ENCODE measurements at places on chromosomes 6 and 20.

- DNase-seq: peak; percentile 86
Measured at GRCh38 chr6:3926150-3926482, 76.9 kb downstream of the FAM50B start.

GRCh38 chr20:62370807-62371587, 3.9 kb upstream of the LAMA5 start:
- no peak for DNase-seq

GRCh38 chr20:4060856-4061695, 45.7 kb upstream of the RNF24 start:
- no peak for DNase-seq

GRCh38 chr6:148192310-148192709, 150.3 kb upstream of the SASH1 start:
- DNase-seq: peak; percentile 93

GRCh38 chr20:2671977-2672376, 8.0 kb upstream of the IDH3B start:
- no peak for DNase-seq

GRCh38 chr6:18240230-18240629, 24.1 kb downstream of the DEK start:
- no peak for DNase-seq

DNA sequence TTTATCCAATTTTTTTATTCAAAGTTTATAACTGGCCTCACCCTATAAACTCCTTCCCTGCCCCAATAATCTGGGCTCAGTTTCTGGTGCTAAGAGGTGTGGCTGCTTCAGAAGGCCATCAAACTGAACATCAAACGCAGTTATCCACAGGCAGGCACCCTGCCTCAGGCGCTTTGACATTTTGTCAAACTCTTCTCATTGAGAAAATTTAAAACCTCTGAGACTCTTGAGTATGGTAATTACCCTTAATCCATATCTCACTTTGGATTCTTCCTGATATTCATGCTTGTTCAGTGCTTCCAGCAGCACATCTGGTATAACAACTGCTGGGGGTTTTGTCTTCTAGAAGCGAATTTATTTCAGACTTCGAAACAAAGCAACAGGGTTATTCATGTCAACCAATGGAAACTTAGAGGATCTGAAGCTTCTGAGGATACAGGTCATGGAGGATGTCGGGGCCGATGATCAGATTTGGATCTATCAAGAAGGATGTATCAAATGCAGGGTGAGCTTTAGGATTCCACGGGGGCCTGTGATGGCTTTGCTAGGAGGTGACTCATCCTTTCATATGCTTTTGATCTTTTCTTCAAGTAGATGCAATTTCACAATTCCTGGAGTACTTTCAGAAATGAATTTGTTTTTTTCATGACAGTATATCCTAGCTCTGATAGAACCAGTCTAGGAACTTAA, 68.2 kb downstream of the RTN4IP1 start:
- peak; percentile 54 for DNase-seq

DNA sequence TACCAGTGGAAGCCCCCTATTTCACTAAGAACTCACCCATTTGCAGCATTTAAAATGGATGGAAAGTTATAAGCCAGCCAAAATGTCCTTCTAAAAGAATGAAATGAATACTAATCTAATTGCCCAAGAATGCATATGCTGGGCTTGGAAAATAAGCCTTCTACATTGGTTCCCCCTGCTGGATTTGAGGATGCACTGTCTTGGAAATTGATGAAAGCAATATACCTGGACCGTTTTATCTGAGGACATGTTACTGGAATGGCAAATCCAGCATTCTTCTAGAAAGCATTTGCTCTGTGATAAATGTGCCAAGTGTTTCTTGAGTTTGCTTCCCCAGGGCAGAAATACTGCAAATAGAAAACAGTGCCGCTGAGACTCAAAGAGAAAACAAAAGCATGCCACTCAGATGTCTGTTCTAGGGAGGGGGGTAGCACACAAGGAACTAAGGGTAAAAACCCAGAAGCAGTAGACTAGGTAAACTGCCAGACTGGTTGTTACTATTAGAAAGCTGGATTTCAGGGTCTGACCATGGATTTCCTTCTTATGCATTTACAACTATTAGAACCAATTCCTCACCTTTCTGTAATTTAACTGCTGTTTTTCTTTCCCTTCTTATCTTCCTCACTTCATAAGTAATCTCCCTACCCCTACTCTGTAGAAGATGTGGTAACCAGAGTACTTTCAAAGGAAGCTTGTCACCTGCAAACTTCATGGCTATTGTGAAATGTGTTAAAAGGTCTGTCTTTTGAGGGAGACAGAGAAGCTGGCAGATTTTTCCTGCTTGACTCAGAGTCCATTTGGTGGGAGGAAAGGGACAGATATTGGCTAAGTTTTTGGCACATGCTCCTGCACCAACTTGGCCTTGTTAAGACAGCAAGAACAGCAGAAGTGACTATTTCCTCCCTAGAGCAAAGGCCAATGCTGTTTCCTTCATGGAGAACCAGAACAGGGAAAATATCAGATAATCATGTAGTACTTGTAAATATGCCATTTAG, 642.6 kb downstream of the KIF16B start:
- peak; percentile 42 for DNase-seq

DNA sequence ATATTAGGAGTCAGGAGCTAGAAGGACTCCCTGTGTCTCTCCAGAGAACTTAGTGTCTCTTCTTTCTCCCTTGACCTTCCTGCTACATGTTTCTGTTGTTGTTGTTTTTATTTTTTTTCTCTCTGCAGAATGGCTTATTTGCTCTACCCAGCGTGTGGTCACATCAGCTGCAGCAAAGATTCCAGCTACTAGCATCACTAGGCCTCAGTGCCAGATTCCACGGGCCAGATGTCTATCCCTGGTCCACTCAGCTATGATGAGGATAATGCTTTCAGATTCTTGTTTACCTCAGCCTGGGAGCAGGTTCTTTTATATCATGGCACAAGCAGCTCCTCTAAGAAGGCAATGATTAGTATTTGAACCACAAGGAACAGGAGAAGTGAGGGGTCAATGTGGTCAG, 110.0 kb downstream of the PLCB1 start:
- no peak for DNase-seq
